ENCODE measurements at places on chromosomes 12 and 14.

DNA sequence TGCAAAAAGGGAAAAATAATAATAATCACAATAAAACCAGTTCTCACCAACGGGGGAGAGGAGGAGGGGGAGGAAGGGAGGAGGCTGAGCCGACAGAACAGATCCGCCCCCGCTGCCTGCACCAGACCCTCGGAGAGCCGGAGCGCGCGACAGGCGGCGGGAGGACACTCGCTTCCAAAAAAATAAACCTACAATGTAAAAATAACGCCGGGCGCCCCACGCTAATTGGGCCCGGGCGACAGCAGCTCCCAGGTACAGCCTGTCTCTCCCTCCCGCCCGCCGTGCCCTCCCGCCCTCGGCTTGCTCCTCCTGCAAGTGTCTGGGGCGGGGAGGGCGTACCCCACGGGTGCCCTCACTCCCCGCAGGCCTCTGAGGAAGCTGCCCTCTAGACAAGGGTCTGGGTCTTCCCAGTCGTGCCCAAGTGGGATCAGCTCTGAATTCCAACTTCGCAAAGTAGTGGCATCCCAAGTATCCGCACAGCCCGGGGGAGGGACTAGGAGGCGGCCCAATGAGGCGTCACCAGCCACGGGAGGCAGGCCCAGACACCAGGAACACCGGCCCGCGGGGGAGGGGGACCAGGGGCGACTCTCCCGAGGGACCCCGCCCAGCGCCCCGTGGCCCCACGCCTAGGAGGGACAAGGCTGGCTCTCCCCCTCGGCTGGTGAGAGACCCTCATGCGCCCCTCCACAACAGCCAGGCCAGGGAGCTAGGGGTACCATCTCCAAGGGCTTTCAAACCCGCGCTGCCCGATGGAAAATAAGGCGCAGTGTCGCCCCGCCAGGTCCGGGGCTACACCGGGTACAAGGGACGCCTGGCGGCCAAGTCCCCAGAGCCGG lies 1.0 kb downstream of the NCOR2 start:
- DNase-seq, result peak; percentile 84

DNA sequence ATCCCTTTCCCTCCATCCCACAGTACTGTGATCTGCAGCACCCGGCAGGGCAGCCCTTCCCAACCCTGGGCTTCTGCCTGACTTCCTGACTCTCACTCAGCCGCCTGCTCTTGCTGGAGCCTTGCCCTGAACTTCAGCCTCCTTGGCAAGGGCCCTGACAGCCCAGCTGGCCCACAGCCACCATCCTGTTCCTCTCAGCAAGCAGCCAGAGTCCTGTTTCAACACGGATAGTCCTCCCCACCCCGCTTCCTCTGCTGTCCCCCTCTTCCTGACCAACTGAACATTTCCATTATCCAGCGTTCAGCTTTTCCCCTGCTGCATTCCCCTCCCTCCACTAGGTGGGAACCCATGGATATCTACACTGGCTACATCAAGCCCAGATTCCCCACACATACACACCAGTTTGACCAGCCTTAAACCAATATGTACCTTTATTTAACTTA lies 74.0 kb upstream of the MDM1 start:
- DNase-seq, result peak; percentile 82

DNA sequence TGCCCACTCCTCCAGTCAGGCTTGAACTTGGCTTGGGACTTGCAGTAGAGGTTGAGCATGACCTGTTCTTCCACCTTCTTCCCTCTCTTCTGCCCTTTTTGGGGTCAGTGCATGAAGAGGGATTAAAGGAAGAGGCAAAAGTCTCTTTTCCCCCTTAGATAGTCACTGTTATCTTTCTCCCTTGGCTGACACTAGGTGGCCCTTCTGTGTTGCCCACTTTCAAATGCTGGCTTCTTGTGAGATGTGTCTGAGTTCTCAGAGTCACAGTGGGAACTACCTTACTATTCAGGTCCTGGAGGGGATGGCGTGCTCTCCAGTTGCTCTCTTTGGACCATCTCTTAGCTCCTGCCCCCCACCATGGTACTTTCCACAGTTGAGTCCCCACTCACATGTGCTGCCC lies 73.6 kb downstream of the GPR65 start:
- peak; percentile 6 for DNase-seq

GRCh38 chr12:104505095-104505818 lies 48.5 kb downstream of the CHST11 start:
- no peak for DNase-seq

DNA sequence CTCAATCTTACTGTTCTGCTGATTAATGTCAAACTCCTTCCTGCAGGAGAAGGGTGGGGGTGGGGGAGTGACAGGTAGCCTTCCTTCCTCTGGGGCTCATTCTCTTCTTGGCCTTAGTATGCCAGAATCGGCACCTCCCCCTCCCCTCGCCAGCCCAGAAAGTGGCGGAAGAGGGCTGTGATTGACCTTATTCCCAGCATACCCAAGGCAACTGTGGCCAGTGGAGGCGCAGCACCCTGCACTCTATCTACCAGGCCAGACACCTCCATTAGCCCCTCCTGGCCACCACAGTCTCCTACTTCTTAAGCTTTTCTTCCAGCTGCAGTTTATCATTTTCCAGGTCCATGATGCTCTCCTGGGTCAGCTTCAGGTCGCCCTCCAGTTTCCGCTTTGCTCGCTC lies 15.5 kb downstream of the MYH6 start:
- no peak for DNase-seq

DNA sequence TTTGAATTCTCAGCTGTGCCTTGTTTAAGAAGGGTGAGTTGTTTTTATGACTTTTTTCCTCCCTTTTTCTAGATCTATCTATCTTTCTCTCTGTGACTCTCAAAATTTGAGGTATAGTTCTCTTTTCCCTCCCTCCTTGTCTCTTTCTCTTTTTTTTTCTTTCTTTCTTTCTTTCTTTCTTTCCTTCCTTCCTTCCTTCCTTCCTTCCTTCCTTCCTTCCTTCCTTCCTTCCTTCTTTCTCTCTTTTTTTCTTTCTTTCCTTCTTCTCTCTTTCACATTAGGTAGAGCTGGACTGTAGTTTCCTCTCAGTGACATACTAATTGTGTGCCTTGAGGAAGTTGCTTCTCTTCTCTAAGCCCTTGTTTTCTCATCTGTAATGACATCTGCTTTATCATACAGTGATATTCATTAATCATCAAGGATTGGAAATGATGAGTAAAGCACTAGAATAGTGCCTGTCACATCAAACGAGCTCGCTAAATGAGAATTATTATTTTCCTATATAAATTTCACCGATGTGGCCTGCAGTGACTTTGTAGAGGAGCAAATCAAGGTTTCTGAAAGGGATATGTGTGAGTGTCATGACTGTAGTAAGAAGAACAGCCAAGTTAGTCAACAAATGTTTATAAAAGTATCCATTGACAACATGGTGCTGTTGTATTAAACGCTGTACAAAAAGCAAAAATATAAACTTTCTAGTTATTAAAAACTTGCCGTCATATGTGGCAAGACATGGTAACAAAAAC lies 78.9 kb upstream of the SLC38A2 start:
- no peak for DNase-seq

All from cerebellar cortex (tissue), 1 donor.